CD4-positive, alpha-beta T cell treated with Interleukin-6 at 100 ng/mL for 8 hours (primary cell): ENCODE measurements at places on chromosomes 6 and 20.
A peak's percentile ranks its signal among the peaks of the same experiment; 100 is the strongest.

DNA sequence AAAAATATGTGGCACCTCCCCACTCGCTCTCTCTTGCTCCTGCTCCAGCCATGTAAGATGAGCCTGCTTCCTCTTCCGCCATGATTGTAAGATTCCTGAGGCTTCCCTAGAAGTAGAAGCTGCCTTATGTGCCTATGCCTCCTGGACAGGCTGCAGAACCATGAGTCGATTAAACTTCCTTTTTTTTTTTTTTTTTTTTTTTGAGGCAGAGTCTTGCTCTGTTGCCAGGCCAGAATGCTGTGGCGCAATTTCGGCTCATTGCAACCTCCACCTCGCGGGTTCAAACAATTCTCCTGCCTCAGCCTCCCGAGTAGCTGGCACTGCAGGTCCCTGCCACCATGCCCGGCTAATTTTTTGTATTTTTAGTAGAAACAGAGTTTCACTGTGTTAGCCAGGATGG lies 112.5 kb downstream of the FAM217A start:
- DNase-seq: no peak

GRCh38 chr6:79240509-79240908 lies 6.0 kb upstream of the HMGN3 start:
- no peak for DNase-seq

GRCh38 chr6:15854826-15855710 lies 192.2 kb upstream of the DTNBP1 start:
- DNase-seq: no peak

GRCh38 chr6:150511313-150511712 lies 88.4 kb upstream of the PLEKHG1 start:
- no peak for DNase-seq

- DNase-seq: no peak
These were observed 110.7 kb upstream of the CITED2 start for GRCh38 chr6:139485185-139485584.

DNA sequence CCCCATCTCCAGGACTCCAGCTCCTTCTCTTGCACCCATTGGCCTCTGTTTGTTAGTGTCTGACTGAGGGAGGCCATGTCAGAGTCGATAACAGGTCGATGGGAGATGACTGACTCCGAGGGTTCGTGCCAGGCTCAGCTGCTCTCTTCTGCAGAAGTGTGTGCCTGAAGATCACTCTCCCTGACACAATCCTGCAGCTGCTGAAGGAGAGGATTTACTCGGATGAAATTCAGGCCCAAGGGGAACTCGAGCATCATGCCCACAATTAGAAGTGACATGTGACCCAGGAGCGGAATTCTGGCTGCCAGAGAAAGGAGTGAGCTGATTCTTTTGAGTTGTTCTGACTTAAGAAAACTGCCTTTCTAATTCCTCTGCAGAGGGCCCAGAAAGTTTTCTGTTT lies 318.2 kb downstream of the MAFB start:
- no peak for DNase-seq

DNA sequence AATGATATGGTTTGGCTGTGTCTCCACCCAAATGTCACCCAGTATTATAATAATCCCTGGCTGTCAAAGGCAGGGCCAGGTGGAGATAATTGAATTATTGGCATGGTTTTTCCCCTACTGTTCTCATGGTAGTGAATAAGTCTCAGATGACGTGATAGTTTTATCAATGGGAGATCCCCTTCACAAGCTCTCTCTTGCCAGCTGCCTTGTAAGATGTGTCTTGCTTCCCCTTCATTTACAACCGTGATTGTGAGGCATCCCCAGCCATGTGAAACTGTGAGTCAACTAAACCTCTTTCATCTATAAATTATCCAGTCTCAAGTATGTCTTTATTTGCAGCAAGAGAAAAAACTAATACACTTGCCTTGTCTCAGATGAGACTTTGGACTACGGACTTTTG lies 907.3 kb upstream of the MANEA start:
- no peak for DNase-seq

DNA sequence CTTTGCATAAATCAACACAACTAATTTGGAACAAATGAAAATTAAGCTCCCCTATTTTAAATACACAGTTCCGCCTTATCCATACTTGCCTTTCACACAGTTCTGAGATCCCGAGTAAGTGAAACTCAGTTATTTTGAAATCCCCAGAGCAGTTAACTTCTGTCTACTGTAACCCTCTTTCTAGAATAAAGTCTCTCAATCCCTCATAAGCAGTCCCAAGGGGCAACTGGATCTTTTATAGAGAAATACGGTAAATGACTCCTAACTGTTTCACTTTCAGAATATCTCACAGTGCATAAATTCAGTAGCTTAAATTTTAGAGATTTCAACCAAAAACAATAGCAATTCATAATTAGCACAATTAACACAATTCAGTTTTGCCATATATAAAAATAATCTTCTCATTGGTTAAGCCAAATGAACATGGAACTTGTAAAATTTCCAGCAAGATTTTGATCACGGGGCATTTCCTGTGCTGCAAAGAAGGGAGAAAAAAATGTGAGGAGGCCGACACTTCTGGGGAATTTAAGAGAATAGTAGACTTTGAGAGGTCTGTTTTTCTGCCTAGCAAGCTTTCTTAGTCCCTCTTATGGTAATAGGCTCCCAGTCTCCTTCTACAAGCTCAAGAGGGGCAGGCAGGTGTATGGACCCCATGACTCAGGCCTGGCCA lies 78.3 kb downstream of the KIF6 start:
- DNase-seq: no peak

GRCh38 chr6:102501615-102502014 lies 1108.1 kb downstream of the GRIK2 start:
- DNase-seq: no peak

GRCh38 chr6:167577891-167578361 lies 248.8 kb upstream of the AFDN start:
- no peak for DNase-seq

DNA sequence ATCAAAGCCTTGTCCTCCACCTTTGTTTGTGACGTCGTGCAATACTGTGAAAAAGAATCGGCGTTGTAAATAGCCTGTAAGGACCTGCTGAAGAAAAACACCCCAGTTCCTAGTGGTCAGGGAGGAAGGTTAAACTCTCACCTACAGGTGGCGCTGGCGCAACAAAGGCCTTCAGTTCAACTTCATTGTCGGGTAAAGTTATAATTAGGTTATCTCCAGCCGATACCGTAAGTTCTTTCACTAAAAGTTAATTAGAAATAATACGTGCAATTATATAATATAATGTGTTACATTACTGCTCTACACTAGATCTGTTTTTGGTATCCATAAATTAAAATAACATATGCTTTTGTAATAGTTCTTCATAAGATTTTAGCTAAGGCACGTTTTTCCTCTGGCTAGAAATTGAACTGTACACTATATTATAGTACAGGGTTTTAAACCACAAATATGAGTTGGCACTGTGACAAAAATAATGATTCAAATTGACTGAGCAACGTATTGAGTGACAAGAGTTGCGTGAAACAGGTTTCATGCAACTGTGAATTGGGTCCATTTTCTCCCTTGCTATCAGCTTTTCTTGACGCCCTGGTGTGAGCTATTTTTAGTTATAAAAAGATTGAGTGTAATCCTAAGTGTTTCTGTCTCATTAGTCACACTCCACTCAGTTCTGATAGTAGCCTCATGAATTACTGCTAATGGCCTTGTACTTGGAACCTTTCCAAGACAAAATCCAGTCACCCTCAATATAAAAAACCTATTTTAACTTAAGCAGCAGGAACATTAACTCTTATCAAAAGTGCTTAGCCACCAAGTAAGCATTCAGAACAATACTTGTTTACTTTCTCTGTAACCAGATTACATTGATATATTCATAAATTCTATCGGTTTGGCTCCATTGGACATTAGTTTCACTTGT lies 62.3 kb downstream of the KIAA0319 start:
- peak; percentile 66 for DNase-seq

- no peak for DNase-seq
These were observed 14.1 kb upstream of the TCFL5 start for GRCh38 chr20:62875419-62876361.

- DNase-seq: no peak
These were observed 556.9 kb downstream of the CD83 start for GRCh38 chr6:14674458-14674857.

DNA sequence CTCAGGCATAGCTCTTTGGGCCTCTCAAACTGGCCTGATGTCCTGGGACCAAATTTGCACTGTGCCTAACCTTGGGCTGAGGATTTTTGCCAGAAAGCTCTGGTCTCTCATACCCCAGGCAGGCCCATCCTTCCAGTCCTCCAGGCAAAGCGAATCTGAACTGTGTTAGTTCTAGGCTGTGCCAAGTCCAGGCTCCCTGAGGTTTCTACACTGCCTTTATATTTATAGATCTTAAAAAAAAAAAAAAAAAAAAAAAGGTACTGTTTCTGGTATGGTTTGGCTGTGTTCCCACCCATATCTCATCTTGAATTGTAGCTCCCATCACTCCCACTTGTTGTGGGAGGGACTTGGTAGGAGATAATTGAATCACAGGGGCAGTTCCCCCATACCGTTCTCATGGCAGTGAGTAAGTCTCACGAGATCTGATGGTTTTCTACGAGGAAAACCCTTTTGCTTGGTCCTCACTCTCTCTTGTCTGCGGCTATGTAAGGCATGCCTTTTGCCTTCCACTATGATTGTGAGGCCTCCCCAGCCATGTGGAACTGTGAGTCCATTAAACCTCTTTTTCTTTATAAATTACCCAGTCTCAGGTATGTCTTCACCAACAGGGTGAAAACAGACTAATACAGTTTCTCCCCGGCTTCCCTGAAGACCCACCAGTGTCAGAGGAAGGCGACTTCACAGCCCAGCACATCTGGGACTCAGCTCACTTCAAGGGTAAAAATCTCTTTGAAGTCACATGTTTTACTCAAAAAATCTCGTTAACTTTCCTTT lies 39.0 kb upstream of the TBXT start:
- DNase-seq: no peak

- DNase-seq: no peak
These were observed 271.6 kb downstream of the DHX35 start for GRCh38 chr20:39233755-39234154.

GRCh38 chr6:108052706-108053105 lies 21.8 kb downstream of the OSTM1 start:
- no peak for DNase-seq

- DNase-seq: no peak
These were observed 510.2 kb downstream of the RNF144B start for GRCh38 chr6:18897350-18897749.

GRCh38 chr20:11204926-11205768 lies 531.3 kb upstream of the JAG1 start:
- no peak for DNase-seq

GRCh38 chr6:169589699-169590257 lies 112.1 kb downstream of the WDR27 start:
- DNase-seq: no peak

- DNase-seq: no peak
These were observed 1.7 kb downstream of the JAG1 start for GRCh38 chr20:10671919-10672623.

GRCh38 chr6:169213814-169214520 lies 39.7 kb downstream of the THBS2 start:
- no peak for DNase-seq

GRCh38 chr6:489001-489400 lies 97.4 kb downstream of the IRF4 start:
- no peak for DNase-seq

DNA sequence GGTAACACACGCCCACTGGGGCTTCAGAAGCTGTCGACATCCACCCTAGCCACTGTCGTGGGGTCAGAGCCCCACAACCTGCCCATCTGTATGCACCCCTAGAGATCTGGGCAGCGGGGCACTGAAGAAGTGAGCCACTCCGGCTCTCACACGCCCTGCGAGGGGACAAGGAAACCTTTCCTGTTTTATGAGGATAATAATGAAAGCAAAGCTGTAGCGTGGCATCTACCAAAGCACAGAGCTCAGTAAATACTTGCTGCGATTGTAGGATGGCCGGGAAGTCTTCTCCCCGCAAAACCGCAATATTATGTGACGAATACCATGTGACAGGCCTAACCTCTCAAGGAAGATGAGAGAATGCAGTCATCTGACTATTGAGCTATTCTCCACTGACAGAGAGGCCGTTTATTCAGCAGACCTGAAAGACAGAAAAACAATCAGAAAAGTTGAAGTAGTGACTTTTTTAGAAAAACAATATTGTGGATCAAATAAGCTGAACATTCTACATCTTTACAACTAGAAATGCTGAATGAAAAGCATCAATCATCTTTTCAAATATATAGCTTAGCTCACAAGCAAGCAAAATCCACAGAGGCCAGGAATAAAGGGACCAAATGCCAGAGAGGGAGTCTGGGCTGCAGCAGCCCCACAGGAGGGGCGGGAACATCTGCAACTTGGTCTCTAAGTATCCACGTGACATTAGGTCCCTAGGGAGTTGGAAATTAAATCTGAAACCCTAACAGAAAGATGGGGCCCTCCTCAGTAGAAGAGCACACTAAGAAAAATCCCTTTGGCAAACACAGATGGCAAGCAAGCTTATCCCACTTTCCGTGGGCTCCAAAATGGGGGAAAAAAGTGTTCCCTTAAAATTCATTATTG lies 207.8 kb downstream of the TTLL2 start:
- DNase-seq: no peak

GRCh38 chr6:134744301-134744700 lies 205.6 kb downstream of the ALDH8A1 start:
- DNase-seq: no peak

DNA sequence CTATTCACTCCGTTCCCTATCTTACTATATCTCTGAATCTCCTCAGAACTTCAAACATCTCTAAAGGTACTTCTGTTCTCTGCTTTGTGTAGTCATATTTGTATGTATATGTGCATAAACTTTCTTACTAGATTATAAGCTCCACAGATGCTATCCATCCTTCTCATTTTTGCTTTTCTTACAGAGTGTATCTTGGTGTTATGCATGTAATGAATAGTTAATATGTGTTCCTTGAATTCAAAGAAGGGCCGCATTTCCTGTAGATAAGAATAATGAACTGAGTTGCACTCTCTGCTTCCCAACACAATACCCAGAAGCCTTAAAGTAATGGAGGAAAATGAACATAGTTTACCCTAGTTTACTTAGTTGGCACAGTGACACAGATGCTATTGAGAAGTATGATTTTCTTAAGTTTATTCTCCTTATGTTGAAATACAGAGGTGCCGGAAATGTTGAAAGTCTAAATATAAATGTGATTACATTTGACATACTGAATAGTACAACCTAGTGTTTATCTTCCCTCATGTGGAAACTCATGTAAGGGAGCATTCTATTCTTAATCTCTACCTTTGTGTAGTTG lies 6.0 kb downstream of the NUS1 start:
- DNase-seq: no peak

- no peak for DNase-seq
These were observed 17.3 kb upstream of the TENT5A start for GRCh38 chr6:81769824-81770223.

- DNase-seq: no peak
These were observed 10.6 kb upstream of the EXOC2 start for GRCh38 chr6:703552-703951.

GRCh38 chr6:115887891-115888290 lies 172.8 kb downstream of the FRK start:
- no peak for DNase-seq

GRCh38 chr6:37137201-37138090 lies 32.5 kb upstream of the PIM1 start:
- DNase-seq: peak; percentile 14

GRCh38 chr6:70107852-70108629 lies 194.8 kb downstream of the COL9A1 start:
- peak; percentile 2 for DNase-seq
